Astrocyte of the cerebellum (primary cell): ENCODE measurements at places on chromosomes 16 and 17.

GRCh38 chr17:79399610-79400144 is 211.2 kb downstream of the RBFOX3 start:
- DNase-seq: no peak

DNA sequence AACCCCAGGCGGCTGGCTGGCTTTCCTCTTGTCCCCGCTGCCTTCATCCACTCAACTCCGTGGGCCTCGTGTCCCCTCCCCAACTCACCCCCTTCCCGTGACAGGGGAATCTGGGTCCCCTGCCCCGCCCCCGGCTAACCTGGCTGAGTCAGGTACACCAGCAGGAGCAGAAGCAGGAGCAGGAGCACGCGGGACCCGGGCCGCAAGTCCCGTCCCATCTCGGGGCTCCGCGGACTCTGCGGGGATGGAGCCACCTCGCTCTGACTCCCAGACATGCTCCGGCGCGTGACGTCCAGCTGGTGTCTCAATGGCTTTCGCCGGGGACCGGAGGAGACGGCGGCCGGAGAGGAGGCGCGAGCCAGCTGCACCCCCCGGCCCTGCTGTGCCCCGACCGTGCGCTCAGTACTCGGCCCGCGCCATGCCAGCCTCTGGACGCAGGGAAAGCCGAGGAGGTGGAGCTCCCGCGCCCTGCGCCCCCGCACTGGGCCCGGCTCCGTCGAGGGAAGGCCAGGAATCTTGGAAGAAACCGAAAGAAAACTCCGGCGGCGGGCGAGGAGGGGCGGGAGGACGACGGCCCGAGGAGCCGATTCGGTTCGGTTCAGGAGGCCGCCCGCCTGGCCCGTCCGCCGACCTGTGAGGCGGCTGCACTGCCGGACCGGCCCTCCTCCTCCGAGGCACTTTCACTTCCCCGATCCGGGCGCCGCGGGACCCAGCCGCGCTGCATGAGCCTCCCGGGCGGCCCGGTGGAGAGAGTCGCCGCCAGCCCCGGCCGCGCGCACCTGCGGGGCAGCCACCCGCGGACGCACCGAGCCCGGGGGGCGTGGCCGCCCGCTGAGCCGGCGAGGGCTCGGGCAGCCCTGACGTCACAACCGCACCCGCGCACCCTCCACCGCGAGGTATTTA is at the start of the genes CXCL16 and ZMYND15:
TSS of gene CXCL16 (minus strand) at position 807 of the 903 bp plus-strand sequence. CDS start at position 218, 589 bp downstream.
TSS of gene ZMYND15 (plus strand) at position 712 of the 903 bp plus-strand sequence. CDS start 716 bp downstream, outside the sequence.
- DNase-seq: no peak

- DNase-seq: no peak
Measured at GRCh38 chr16:10111156-10111761, 71.0 kb downstream of the GRIN2A start.

DNA sequence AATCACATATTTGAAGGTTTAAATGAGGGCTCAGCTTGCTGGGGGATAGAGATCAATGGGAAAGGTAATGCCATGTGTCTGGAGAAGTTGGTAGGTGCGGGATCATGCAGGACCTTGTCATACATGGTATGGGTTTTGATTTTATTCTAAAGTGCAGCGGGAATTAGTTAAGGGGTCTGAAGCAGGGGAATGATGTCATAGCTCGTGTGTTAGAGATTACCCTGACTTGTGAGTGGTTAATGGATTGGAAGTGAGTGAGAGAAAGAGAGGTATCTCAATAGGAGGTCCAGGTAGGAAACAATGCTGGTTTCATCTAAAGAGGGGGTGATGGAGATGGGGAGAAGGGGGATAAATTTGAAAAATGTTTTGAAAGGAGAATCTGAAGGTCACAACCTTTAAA is 280.0 kb downstream of the SHISA9 start:
- no peak for DNase-seq

DNA sequence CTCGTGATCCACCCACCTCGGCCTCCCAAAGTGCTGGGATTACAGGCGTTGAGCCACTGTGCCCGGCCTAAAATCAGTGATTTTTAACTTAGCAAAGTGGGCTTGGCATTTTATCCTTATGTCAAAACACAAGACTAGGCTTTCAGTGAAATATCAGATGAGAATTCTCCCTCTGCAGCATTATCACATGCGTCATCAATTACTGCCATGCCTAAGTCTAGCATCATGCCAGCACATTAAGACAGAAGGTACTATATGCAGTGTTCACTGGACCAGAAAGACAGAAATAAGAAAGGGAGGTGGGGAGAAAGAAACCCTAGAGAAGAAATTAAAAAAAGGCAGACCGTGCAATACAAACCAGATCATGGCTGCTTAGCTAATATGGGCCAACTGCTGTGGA is 29.8 kb downstream of the GPATCH8 start:
- DNase-seq: no peak

DNA sequence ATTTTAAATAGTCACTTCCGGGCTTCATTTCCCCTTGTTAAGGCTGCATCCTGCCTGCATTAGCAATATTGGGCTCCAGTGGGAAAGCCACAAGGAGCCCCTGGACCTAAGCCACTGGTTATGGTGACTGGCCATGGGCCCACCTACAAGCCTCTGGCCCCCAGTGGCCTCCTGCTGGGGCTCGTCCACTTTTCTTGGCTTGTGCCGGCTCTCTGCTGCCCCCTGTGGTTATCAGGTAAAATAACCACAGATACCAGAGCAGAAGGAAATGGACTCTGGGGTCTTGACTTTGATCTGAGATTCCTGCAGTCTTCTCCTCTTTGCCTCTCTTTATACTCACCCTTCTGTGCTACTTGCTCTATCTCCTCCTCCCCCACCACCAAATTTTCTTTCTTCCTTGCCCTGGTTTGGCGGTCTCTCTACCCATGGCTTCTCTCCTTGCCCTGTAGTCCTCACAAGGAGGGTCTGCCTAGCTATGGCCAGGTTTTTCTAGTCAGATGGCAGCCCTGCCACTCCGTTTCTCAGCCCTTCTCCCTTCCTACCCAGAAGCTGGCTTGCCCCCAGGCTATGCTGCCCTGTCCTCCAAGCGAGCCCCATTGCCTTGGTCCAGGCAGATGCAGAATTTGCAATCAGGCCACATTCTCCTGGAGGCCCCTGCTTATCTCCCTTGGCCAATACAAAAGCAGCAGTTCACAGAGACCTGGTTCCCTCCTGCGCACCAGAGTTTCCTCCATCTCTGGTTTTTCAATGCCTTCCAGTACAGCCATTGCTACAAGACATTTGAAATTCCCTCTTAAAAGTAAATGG is 82.9 kb upstream of the RCVRN start:
- no peak for DNase-seq

GRCh38 chr17:28460901-28461300 is 12.5 kb upstream of the SLC13A2 start:
- DNase-seq: no peak

DNA sequence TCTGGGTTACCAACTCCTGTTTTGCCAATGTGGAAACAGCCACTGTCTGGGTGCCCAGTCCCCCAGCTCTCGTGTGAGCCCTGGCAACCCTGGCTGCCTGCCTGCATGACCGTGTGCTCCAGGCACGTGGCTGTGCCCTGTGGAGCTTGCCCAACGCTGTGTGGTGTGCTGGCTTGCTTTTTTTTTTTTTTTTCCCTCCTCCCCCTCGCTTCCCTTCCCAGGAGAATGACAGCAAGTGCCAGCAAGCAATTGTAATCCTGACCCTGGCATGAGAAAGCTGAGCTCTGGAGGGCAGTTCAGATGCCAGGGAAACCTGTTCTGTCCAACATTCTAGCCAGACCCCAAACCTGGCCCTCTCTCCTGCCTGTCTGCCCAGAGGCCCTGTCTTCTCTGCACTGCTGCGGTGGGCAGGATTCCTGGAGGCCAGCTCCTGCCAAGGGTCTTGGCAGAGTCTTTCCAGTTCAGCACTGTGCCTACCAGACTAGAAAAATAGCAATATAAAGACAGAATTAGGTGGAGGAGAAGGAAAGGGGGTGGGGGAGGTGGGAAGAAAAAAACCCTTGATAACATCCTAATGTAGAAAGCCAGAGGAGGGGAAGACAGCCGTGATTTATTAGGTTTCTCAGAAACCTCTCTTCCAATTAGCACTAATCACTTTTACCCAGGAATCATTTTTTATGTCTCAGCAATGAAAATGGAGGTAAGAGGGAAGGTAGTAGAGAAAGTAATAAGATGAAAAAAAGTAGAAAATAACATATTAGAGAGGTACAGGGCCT is 9.0 kb downstream of the HLF start:
- no peak for DNase-seq

DNA sequence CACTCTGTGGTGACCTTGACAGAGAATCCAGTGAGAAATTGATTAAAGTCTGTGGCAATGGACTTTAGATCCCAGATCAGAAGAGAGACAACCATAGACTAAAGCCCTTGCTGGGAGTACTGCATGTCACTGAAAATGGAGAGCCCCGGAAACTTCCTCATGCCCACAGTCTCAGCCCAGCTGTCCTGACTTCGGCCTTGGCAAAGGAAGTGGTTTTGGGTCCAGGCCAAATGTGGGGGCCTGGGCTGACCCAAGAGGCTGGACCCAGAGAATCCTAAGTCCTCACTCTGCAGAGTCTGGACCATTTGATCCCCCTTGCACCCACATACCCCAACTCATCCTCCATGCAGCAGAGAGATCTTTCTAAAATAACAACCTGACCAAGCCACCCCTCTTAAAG is 4.7 kb upstream of the BEAN1 start:
- DNase-seq: no peak

DNA sequence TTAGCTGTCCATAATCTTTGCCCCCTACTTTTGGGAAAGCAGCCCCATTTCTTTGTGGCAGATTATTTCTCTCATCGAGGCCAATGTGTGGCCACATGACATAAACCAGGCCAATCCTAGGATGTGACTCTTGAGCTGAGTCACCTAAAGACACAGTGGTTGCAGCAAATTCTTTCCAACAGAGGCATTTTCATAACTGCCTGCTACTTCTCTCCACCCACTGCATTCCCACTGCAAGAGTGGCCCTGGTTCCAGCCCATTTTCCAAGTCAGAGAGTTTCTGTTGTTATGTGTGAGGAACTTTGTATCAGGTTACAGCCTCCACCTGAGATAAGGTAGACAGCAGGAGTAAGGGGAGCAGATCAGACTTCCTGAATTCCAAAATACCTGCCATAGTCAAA is 195.2 kb downstream of the RGS9 start:
- DNase-seq: no peak
